ENCODE measurements at places on chromosomes 1 and 21.
A peak's percentile ranks its signal among the peaks of the same experiment; 100 is the strongest.

- no peak for DNase-seq
These were observed 12.0 kb upstream of the PRELP start for GRCh38 chr1:203463469-203464062.

DNA sequence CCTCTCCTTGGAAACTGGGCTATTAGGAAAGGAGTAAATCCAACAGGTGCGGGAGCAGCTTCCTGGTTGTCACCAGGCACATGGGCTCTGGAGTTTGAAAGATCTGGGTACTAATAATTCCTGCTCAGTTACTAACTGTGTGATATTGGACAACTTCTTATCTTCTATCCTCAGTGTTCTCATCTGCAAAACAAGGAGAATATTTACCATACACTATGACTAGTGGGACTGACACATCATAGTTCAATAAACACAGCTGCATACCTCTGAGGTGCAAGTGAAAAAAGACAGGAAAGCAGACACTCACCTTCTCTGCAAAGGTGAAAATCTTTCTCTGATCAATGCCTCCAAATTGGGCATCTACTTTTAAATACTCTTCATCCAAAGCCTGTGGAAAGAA is 19.7 kb downstream of the YARS1 start:
- DNase-seq, result no peak

- peak; percentile 24 for DNase-seq
These were observed 579 bp downstream of the PTCH2 start for GRCh38 chr1:44842486-44842861.

DNA sequence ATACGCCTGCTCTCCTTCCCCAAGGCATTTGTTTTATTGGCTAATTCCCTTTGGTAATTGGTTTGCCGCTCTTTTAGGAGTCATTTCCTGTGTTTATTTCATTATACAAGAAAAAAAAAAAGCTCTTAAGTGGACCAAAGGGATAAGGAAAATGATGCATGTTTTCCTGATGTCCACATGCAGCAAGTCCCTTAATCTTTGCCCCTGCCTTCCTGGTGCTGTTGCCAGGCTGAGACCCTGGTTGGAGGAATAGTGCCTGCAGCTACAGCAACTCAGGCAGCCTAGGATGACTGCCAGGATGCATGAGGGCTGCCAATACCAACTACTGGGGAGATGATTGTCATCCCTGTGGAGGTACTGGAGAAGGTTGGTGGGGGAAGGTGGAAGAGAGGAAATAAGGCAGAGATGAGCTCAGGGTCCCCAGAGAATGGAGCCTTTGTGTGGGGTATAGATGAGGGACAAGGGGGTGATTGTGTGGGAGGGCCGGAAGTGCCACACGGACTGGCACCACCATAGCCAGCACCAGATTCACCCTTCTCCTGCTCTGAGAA is 6.1 kb upstream of the GATAD2B start:
- DNase-seq, result no peak

DNA sequence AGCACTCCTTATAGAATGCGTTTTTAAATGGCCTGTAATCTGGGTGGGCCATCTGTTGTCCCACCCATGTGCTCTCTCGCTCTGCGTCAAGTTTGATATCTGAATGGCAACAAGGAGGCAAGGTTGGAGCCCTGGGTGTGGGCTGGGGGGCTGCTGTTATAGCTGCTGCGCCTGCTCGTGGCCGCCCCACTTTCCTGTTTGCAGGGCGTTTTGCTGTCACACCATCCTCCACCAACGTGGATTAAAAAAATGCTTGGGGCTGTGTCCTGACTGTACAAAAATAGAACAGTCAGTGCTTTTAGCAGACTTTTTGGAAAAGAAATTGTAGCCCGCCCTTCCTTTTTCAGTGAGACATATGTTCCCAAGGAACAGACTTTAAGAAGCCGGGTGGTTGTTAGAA is 25.4 kb downstream of the UMODL1 start:
- DNase-seq, result no peak

- no peak for DNase-seq
These were observed 48.5 kb downstream of the EVI5 start for GRCh38 chr1:92736395-92736794.

DNA sequence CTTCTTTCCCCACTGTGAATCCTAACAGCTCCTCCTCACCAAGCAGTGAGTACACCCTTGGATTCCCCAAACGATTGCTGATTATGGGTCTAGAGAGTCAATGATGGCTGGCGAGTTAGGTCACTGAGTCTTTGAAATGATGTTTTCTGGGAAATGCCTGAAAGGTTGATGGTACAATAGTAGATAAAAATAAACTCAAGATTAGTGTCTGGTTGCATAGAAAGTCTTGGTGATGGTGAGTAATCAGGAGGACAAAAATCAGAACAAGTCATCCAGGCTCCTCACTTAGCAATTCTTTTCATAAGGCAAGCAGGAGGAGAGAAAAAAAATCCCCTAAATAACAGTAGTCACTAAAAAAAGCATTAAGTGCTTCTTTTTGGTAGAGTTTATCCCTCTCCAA is 22.6 kb downstream of the HLX start:
- no peak for DNase-seq

- DNase-seq, result no peak
These were observed 80.9 kb downstream of the SLC66A1 start for GRCh38 chr1:19393046-19393445.
